ENCODE measurements at places on chromosomes 3 and 15.

GRCh38 chr3:57682284-57682683, 10.6 kb downstream of the DENND6A start:
- no peak for DNase-seq

DNA sequence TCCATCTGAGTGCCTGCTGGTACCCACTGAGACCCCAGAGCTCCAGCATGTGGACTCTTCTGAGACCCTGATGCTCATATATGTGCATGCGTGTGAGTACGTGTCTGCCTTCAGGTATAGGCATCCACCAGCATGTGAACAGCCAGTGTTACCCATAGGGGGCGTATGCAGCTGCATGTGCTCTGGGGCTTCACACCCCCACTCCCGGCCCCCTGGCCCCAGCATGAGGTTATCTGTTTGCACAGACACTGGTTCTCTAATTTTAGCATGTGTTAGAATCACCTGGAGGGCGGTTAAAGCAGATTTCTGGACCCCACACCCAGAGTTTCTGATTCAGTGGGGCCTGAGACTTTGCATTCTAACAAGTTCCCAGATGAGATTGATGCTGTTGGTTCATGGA, 824 bp upstream of the CILP start:
- no peak for DNase-seq

DNA sequence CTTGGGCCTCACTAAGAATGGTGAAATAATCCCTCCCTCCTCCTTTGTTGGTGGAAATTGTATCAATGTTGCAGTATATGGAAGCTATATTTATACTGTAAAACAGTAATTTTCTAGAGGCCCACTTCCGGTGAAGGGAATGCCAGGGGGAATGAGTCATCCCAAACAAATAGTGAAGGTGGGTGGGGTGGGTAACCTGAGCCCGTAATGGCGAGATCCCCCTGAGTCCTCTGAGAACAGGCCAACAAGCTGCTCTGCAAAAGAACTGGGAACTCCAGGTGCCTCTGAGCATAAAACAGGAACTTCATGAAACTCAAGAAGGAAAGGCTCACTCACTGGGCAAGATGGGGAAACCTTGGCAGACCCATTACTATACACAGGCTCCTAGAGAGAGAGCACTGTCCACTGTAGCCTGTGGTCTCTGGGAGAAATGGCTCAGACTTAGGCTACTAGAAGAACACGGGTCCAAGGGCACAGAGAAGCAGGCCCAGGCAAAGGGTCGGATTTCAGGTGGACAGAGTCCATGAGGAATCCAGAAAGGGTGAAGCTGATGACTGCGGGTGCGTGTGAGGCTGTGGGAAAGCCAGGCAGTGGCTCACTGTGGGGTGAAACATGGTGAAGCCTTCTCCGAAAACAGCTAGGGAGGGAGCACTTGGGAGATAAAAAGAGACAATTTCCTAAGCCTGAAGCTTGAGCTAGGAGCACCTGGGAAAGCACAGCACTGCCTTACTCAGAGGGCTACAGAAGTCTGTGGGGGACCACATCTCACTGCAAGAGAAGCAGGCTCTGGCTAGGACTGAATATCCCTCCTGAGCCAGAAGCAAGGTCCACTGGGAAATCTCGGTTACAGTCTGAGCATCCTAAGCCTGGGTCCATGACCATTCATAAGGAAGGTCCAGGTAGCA, 19.8 kb downstream of the LARP6 start:
- DNase-seq, result no peak

GRCh38 chr15:49473031-49473430, 50.0 kb downstream of the FGF7 start:
- DNase-seq, result no peak

DNA sequence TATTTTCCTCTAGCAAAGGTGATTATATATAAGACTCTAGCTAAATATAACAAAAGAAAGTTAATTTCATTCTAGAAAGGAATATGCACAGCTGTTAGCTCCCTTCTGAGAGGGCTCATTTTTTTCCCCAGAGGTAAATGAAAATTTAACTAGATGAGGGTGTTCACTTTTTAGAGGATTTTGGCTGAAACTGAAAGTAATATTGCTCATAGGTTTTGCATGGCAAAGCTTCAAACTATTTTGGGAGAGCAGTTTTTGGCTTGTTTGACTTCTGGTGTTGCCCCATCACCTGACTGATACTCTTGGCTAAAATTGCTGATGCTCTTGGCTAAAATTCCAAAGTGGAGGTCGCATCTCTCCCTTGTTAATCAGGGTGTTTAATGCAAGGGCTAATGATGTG, 311.9 kb downstream of the EDEM1 start:
- no peak for DNase-seq

DNA sequence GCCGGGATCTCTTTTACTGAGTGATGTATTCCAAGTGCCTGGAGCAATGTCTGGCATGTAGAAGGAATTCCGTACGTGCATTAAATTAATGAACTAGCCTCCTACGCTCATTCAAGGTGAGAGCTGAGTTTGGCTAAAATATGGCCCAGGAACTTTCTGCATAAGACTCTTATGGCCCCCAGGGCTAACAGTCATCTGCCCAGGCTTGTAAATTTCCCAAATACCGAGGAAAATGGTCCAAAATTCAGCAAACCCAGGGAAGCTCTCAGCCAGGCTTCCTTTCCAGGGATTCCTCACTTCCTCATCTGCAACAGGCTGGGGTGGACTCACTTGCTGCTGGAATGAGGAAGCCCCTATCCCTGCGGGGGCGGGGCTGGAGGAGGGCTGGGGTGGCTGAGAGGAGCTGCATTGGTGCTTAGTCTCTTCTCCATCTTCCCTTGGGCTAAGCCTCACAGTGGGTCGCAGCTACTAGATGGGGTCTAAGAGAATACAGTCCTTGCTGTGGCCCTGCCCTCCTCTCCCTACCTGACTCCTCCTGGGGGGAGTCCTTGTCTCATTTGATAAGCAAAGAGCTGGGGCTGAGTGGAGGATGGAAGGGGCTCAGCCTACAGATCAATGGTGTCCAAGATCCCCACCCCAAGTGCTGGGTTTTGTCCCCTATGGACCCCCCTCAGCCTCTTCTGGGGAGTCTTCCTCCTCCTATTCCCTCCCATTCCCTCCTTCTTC, 28.5 kb upstream of the APOD start:
- DNase-seq, result no peak

- no peak for DNase-seq
These were observed 5.9 kb upstream of the ITPKA start for GRCh38 chr15:41487802-41488201.

- DNase-seq, result no peak
These were observed 131.8 kb upstream of the UBE2E2 start for GRCh38 chr3:23071296-23071695.

DNA sequence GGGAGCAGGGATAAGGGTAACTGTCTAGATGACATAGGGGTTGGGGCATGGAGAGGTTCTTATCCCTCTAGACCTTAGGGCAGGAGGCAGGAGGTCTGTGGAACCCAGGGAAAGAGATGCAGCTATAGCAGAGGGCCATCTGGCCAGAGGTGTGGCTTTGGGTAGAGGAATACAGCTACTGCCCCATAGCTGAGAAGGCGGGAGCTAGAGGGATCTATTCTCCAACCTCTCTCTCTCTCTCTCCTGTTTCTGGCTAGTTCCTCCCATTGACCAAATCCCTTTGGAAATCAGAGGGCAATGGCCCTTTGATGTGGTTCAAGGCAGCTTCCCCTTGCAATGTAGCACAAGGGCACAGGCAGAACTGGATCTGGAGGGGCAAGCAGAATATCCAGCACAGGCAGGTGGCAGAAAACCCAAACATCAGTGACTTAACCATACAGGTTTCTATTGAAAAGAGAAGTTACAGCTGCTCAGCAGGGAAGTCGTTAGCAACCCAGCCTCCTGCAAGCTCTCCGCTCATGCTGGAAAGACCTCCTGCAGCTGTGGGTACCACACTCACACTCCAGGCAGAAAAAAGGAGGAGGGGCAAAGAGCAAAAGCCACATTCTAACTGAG, 22.3 kb upstream of the LMOD3 start:
- DNase-seq, result no peak

DNA sequence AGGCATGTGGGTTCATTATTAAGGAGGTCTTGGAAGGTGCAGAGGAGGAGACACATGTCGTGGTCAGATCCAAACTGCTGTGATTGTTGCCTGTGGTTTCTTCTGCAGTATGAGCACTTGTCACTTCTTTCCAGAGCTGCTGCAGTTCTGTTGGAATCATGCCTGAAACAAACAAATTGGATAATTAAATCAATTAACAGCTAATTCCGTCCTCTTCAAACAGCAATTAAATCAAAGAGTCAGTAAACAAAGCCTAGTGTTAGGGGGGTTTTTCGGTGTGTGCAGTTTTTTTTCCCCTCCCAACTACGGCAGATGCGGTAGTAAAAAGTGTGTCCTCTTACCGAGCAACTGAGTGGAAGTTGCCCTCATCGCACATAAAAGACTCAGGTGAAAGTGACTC, 542.2 kb downstream of the FOXP1 start:
- no peak for DNase-seq

- no peak for DNase-seq
These were observed 317.8 kb upstream of the AGTR1 start for GRCh38 chr3:148379763-148380382.

- DNase-seq, result no peak
These were observed 48.0 kb upstream of the RAB6B start for GRCh38 chr3:133943639-133944141.

DNA sequence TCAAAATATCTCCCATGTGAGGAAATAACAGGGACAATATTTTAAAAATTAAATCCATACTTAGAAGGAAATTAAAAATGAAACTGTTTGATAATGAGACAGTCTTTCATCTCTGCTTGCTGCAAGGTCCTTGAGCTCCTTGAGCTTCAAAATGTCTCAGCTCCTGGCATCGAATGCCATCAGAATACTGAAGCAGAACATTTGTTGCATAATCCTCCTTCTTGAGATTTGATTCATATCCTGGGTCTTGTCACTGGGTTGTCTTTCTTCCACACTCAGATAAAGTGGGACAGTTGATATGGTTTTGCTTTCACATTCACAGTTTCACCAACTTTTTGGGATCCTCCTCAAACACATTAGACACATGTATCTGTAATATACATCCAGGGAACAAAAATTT, 27.8 kb downstream of the COL8A1 start:
- DNase-seq, result no peak

DNA sequence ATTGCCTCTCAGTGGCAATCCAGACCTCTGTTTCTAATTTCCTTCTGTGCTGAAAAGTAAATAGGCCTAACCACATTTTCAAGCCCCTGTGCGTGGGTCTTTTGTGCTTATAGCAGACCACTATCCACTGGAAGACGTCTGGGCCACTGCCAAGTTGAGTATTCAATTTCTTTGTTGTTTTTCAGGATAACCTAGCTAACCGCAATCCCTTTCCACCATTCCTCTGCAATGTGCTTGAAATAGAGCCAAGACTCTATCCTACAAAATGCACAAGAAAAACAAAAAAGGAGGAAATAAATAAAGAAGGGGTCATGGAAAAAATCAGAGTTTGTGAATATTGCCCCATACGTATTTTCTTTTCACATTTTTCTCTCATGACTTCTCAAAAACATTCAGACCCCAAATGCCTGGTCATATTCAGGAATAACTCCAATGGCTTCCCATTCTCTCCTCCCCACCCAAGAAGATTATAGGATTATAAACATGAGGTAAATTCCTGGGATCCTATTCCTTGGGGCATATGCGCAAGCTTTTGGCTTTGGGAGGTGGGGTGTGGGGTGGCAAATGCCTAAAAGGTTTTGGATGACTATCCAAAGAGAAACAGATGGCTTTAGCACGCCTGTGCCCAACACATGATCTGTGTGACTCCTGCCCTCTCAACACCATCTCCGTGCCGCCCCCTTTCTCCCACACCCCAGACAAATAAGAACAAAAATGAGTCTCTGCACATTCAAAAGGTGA, 217.9 kb upstream of the THBS1 start:
- DNase-seq, result no peak

GRCh38 chr3:140187656-140188221, 252.8 kb downstream of the CLSTN2 start:
- no peak for DNase-seq

DNA sequence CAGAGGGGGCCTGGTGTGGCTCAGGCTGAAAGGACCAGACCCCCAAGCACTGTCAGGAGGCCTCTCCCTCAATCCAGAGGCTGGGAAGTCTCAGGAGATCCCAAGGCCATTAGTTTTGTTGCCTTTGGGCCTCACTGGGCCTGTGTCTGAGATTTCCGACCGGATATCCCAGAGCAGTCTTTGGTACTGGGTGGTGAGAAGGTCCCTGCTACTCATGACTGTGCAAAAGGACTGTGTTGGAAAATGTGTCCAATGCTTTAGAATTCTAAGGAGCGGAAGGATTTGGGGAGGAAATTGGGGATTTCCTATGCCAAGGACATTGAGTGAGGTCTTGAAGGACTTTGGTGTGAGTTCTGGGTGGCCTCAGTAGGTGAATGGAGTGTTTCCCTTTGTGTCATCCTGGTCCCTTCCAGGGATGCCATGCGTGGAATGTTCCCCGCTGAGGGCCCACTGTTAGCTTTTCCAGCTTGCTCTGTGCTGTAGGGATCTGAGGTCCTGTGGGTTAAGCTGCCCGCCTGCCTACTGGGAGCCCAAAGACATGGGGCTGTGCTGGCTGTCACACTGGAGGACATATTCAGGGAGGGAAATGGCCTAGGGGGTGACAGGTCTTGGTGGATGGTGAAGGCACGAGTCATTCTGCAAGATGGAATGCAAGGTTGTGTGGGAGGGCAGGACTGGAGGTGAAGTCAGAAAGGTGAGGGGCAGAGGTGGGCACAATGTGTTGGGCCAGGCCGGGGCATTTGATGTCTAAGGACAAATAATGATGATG, 16.4 kb downstream of the SMAD6 start:
- no peak for DNase-seq

GRCh38 chr15:95580121-95580520, 750.4 kb upstream of the NR2F2 start:
- no peak for DNase-seq
